ENCODE measurements at places on chromosomes 4 and X.

- no peak for DNase-seq
- H3K27me3 ChIP-seq: no peaks in the 10 kb centered on the region
- H3K4me1 ChIP-seq: peaks cover 1% of the 10 kb centered on the region
These were observed 58.6 kb upstream of the USP9X start for GRCh38 chrX:41026702-41027078.

DNA sequence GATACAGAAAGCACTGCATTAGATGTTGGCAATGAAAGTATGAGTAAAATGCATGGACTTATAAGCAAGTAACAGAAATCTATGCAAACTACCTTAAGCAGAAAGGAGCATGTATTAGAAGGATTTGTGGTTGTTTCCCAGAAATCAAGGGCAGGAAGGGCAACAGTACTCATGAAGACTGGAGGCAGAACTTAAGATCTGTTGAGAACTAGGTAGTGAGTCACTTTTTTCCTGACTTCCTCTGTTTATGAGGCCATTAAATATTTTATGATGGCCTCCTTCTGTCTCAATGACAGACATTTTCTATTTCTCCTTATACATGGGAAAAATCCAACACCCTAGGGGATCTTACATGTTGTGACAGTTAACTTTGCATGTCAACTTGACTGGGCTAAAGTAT is 398.2 kb downstream of the MID1IP1 start:
- H3K4me3 ChIP-seq: no peak overlapping the region
- no peak overlapping the region for H3K27ac ChIP-seq
- H3K36me3 ChIP-seq: no peaks in the 10 kb centered on the region
- no peaks in the 10 kb centered on the region for H3K4me1 ChIP-seq
- peak; percentile 11 for DNase-seq

DNA sequence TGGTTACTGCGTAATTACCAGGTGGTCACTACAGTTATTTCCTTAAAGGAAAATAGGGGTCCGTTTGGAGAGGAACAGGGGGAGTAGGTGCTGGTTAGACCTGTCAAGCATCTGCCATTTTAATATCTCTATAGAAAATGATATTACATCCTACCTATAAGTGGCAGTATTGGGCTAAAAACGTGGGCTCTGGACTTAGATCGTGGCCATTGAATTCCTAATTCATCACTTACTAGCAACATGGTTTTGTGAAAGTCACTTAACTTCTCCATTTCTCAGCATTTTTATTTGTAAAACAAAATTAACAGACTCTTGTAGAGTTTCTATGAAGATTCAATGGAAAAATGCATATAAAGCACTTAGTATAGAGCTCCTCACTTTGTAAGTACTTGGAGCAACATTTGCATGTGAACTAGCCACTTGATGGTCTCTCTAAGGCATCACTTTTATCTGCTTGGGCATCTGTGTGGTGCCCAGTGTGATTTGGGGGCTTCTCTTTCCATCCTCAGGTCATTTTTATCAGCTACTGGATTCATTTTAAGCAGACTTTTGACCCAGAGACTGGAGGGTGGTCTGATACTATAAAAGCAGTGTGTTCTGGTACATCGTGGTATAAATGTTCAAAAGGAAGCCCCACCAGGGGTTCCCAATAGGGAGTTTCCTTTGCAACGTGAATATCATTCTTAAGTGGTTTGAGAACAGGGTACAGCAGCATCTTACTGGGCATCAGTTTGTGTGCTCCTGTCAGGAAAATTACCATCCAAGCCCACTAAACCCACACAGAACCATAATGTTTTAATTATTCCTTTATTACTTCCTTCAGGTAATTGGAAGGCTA is 42.7 kb upstream of the RASSF6 start:
- peak overlapping the region; percentile 93 for H3K27ac ChIP-seq
- H3K36me3 ChIP-seq: no peaks in the 10 kb centered on the region
- H3K27me3 ChIP-seq: no peaks in the 10 kb centered on the region
- no peak overlapping the region for H3K4me3 ChIP-seq

DNA sequence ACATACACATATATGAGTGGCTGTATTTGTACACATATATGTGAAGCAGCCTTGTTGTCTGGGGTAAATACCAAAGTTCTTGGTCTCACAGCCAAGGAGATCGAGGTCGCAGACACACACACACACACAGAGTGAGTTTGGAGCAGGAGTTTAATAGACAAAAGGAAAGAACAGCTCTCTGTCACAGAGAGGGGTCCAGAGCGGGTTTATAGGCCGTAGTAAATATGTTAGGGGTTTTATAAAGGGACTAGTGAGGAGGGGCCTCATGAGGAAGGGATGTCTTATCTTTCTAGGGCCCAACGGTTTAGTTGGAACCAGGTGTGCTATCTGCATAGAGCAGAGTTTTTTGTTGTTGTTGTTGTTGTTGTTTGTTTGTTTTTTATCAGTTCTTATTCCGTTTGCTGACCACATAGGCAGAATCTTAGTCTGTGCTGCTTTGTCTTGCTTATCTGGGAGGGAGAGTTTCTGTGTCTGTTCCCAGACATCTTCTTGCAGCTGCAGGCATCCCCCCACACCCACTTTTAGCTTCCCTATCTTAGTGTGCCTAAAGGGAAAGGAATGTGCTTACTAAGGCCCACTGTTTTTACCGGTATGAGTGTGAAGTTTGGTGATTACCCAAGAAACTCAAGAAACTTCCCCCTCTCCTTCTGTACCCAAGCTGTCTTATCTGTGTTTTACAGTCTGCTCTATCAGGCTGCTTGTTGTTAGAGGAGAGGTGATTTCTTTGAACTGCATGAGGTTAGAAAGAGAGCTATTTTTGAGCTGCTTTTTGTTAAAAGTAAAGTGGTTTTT is 91.9 kb downstream of the TENT5D start:
- no peak overlapping the region for H3K4me3 ChIP-seq
- H3K4me1 ChIP-seq: no peaks in the 10 kb centered on the region
- DNase-seq: peak; percentile 22

DNA sequence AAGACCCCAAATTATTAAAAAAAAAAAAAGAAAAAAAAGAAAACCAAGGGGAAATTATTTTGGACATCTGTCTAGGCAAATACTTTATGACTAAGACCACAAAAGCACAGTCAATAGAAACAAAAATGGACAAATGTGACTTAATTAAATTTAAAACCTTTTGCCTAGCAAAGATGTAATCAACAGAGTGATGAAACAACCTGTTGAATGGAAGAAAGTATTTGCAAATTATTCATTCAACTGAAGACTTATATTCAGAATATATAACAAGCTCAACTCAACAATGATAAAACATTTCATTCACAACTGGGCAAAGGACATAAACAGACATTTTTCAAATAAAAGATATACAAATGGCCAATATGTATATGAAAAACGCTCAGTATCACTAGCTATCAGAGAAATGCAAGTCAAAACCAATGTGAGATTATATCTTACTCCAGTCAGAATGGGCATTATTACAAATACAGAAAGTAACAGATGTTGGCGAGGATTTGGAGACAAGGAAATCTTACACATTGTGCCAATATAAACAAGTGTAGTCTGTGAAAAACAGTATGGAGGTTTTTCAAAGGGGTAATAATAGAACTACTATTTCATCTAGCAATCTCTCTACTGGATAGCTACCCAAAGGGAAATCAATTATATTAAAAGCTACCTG is 67.1 kb downstream of the FAAH2 start:
- no peaks in the 10 kb centered on the region for H3K27me3 ChIP-seq
- H3K27ac ChIP-seq: no peak overlapping the region
- H3K4me1 ChIP-seq: no peaks in the 10 kb centered on the region
- no peak overlapping the region for H3K4me3 ChIP-seq

DNA sequence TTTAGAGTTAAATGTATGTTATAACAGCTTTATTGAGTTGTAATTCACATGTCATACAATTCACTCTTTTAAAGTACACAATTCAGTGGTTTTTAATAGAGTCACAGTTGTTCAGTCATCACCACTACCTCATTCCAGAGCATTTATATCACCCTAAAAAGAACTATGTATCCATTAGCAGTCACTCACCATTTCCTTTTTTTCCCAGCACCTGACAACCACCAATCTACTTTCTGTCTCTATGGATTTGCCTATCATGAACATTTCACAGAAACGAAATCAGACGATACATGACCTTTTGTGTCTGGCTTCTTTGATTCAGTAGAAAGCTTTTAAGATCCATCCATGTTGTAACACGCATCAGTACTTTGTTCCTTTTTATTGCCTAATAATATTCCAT is 52.9 kb upstream of the FRAS1 start:
- H3K4me1 ChIP-seq: no peaks in the 10 kb centered on the region
- H3K36me3 ChIP-seq: no peaks in the 10 kb centered on the region
- no peak overlapping the region for H3K4me3 ChIP-seq
- no peak for DNase-seq
- H3K27me3 ChIP-seq: no peaks in the 10 kb centered on the region
- no peak overlapping the region for H3K27ac ChIP-seq

- H3K4me3 ChIP-seq: no peak overlapping the region
- no peak overlapping the region for H3K27ac ChIP-seq
- no peaks in the 10 kb centered on the region for H3K27me3 ChIP-seq
These were observed 211.1 kb upstream of the ZIC3 start for GRCh38 chrX:137354851-137355250.

DNA sequence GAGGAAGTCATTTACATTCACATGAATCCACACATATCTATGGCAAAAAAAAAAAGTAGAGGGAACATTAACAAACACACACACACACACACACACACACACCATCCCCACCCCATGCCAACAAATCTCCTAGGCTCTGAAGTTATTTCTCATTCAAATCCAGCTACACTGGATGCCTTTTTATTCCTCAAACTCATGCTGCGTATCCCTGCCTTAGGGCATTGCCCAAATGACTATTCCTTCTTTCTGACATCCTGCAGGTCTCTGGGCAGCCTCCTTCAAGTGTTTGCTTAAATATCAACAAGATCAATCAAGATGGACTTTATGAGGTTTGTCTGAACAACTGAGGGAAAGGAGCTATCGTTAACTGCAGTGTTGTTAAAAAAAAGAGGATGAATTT is 106.5 kb upstream of the FAM9A start:
- H3K27me3 ChIP-seq: no peaks in the 10 kb centered on the region
- no peak overlapping the region for H3K27ac ChIP-seq
- no peaks in the 10 kb centered on the region for H3K4me1 ChIP-seq
- no peak overlapping the region for H3K4me3 ChIP-seq
- H3K36me3 ChIP-seq: no peaks in the 10 kb centered on the region
- DNase-seq: no peak

- no peaks in the 10 kb centered on the region for H3K4me1 ChIP-seq
- H3K36me3 ChIP-seq: no peaks in the 10 kb centered on the region
- H3K27me3 ChIP-seq: no peaks in the 10 kb centered on the region
- H3K27ac ChIP-seq: no peak overlapping the region
- no peak for DNase-seq
These were observed 314.7 kb upstream of the PRKX start for GRCh38 chrX:4028151-4028550.

GRCh38 chr4:19425146-19425545 is 826.6 kb upstream of the SLIT2 start:
- no peaks in the 10 kb centered on the region for H3K36me3 ChIP-seq
- H3K4me1 ChIP-seq: no peaks in the 10 kb centered on the region
- H3K27ac ChIP-seq: no peak overlapping the region
- no peak for DNase-seq
- H3K27me3 ChIP-seq: no peaks in the 10 kb centered on the region

- H3K4me3 ChIP-seq: no peak overlapping the region
- DNase-seq: no peak
- H3K36me3 ChIP-seq: no peaks in the 10 kb centered on the region
- no peaks in the 10 kb centered on the region for H3K4me1 ChIP-seq
- H3K27me3 ChIP-seq: no peaks in the 10 kb centered on the region
- H3K27ac ChIP-seq: no peak overlapping the region
These were observed 56.9 kb upstream of the SLC39A8 start for GRCh38 chr4:102402223-102402622.

DNA sequence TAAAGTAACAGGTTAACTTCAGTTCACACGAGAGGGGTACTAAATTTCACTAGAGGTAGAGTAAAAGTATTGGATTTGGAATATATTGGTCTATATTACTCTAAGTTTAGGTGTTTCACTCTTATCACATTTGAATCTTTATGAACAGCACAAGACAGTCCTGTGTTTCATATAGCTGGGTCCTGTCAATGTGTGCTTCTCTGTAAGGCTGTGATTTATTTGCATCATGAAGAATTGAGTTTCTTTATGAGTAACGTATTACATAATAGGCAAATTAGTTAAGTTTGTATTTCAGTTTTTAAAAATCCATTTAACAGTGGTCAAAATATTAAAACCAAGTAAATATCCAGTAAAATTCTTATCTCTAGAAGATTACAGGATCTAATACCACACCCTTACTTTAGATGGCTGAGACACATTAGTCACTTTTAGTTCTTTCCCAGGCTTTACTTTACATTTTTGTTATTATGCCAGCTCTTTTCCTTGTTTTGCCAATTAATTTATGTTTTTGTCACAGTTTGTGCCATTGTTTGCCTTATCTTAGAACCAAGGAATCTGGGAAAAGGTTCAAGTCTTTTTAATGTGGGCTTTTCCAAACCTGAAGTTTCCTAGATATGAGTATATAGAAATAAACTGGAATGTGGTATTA is 32.1 kb downstream of the NUDT6 start:
- peaks cover 2% of the 10 kb centered on the region for H3K4me1 ChIP-seq
- no peak overlapping the region for H3K4me3 ChIP-seq
- no peak overlapping the region for H3K27ac ChIP-seq
- H3K36me3 ChIP-seq: peaks cover 77% of the 10 kb centered on the region
- DNase-seq: no peak
- no peaks in the 10 kb centered on the region for H3K27me3 ChIP-seq

DNA sequence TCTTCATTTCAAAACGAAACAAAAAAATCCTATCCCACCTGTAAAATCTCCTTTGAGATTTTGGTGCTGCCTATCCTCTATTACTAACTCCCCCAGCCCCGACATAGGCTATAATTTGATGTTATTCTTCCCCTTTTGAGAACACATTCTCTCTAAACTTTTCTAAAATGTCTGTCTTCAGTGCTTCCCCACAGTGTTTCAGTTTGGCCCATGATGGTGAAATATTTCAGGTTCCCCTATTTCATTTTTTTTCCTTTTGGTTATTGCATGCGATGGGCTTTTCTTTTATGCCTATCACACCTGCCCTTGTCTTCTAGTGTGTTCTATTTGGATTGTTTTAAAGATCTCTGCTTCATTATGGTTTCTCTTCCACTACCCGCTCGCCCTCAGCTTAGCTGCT is 14.7 kb downstream of the BCORL1 start:
- H3K4me1 ChIP-seq: no peaks in the 10 kb centered on the region
- peaks cover 4% of the 10 kb centered on the region for H3K36me3 ChIP-seq
- no peak overlapping the region for H3K4me3 ChIP-seq
- no peak overlapping the region for H3K27ac ChIP-seq
- no peaks in the 10 kb centered on the region for H3K27me3 ChIP-seq
- DNase-seq: no peak

DNA sequence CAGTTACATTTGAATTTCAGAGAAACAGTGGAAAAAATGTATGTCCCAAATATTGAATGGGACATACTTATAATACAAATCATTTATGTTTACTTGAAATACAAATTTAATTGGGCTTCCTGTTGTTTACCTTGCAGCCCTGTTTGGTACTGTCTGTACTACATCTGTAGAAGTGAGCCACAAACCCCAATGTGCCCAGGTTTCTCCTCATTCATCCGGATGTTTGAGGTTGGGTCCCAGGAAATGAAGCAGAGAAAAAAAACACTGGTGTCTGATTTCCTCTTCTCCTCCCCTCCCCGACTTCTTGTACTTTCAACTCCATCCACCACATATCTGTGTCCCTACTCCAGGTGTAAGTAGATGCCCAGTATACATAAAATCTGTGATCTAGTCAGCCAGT is 27.1 kb upstream of the SCRG1 start:
- no peaks in the 10 kb centered on the region for H3K27me3 ChIP-seq
- H3K36me3 ChIP-seq: no peaks in the 10 kb centered on the region
- no peak for DNase-seq
- H3K4me1 ChIP-seq: peaks cover 4% of the 10 kb centered on the region
- H3K27ac ChIP-seq: peak overlapping the region; percentile 91

Measured in mesenchymal stem cell (in vitro differentiated cells and primary cell).